ENCODE measurements at places on chromosomes 4 and X.

- DNase-seq = no peak
These were observed 114.3 kb downstream of the AMELX start for GRCh38 chrX:11407331-11408108.

DNA sequence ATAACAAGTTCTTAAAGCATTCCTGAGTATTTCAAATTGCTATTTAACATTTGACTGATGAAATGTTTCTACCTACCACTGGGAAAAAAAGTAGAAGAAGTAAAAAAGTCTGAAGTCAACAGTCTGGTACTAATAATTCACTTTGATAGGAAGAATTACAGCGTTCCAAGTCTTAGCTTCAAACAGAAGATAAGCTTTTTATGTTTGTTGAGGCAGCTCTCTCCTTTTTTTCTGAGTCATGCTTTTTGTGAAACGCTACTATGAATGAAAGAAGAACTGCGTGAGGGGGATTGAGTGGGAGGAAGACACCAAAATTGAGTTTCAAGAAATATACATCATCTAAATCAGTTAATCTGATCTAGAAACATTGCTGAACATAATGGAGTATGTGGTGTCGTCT, 13.0 kb upstream of the KDR start:
- no peak for DNase-seq

DNA sequence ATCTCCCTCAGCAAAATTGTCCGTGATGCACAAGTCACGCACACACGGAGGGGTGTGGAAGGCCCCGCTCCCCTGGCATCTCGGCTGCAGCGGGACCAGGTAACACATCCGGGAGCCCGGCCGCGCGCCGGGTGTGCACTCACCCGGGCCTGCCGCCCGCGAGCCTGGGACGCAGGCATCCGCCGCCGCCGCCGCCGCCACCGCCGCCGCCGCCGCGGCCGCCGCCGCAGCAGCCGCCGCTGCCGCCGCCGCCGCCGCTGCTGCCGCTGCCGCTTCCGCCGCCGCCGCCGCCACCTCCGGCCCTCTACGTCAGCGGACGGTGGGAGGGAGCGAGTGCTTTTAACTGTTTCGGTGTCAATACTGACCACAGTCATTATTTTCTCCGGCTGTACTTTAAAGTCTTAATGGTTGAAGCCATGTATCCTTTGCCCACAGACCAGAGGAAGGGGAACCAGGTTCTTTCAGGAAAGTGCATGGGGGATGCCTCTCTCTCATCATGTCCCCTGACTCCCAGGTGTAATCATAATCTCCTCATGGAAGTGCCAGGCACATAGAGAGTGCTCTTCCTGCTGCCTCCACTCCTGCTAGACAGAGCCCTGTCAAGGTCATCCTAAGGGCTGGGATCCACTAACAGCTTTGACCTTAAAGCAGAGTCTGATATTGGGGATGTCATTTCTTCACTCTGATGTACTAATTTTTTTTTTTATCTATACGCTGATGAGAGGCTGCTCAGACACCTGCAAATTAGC, 38.0 kb downstream of the MAGEE2 start:
- DNase-seq = peak; percentile 70

- no peak for DNase-seq
These were observed 312.2 kb upstream of the DIAPH2 start for GRCh38 chrX:96372313-96373046.

DNA sequence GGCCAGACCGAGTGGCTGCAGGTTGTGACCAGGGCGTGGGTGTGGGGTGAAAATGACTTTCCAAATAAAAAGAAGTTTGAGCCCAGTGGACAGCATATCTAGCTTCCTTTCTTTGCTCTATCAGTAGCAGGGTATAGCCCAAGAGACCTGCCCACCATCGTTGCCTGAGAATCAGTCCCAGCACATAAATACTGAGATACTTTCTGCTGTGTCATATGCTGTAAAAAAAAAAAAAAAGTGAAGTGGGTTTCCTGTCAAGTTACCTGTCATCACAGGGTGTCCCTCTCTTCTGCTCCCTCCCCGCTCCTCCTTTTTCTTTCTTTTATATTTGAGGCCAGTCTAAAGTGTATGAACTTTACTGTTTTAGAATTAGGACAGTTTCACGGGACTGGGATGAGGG, 330.3 kb upstream of the BOD1L1 start:
- no peak for DNase-seq

- DNase-seq = no peak
These were observed 69.6 kb downstream of the EPHA5 start for GRCh38 chr4:65600656-65601055.

- no peak for DNase-seq
These were observed 821 bp downstream of the CXCL8 start for GRCh38 chr4:73741031-73741749.

GRCh38 chrX:95076449-95076848, 1402.4 kb downstream of the FAM133A start:
- no peak for DNase-seq

DNA sequence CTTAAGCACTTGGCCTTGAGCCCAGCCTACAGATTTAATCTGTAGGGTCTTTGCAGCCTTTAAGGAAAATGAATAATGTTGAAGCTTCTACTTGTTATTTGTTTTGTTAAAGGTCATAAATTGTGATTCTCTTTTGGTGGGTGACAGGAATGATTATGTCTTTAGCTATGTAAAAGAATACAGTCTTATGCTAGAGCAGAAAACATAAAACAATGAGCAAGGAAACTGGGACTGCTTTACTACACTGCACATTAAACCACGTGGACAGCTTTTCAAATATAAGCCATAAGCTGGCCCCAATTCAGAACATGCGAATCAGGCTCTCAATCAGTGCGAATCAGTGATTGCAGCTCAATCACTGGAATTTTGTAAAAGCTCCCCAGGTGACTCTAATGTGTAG, 40.9 kb upstream of the TBC1D19 start:
- no peak for DNase-seq

DNA sequence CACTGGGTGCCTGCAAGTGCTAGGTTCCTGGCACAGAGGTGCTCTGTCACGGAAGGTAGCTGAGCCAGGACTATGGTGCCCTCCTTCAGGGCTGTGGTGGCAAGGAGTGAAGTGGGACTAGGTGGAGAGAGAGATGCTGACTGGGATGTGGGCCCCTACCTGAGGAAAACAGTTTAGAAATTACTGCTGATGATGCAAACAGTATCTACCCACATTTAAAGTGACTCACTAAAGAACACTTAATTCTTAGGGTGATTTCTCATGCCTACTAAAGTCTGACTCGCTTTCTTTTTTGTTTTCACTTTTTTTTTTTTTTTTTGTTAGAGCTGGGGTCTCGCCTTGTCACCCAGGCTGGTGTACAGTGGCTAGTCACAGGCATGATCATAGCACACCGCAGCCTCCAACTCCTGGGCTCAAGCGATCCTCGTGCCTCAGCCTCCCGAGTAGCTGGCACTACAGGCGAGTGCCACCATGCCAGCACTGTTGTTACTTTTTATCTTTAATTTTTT, 3.1 kb downstream of the ZNF185 start:
- DNase-seq = no peak

DNA sequence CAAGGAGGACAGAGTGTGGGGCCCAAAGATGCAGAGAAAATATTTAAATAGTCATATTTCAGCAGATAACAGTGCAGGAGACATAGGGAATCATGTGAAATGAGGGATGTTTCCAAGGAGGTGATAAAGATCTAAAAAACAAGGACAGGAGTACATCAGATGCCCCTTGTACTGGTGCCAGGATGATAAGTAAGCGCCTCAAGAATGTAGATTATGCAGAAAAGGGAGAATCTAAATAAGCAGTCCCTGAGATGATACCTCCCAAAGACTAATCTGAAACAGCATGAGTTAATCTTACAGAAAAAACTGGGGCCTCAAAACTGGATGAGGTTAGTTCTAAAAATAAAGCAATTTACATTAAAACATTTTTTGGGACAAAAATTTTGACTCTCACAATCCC, 136.1 kb upstream of the WDFY3 start:
- no peak for DNase-seq

DNA sequence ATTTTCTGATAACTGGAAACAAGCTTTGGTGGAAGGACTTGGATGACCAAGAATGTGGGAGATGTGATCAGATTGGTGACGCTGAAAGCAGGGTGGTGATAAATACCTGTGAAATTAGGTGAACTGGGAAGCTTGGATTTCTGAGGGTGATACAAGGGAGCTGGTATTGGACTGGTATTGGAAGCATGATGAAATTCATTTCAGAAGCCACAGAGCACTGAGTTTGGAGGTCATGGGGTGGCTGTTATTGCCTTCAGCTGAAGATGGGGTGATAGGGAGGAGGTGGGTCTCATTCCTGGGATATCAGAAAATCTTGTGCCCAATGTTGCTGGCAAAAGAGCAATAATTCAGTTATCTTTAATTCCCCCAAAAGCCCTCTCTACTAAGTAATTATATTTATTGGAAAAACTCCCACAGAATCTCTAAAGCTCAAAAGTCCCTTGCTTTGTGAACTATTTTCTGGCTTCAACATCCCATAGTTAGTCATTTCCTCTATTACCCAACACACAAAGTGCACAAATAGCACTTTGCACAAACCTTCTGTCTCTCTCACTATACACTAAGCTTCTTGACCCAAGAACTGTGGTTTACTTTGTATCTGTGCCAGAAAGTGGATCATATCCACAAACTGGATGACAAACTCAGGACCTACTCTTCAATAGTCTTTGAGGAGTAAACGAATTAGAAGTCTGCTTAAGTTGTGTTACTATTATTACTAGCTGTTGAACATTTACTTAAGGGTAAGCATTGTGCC, 23.1 kb upstream of the CAMK2D start:
- no peak for DNase-seq

DNA sequence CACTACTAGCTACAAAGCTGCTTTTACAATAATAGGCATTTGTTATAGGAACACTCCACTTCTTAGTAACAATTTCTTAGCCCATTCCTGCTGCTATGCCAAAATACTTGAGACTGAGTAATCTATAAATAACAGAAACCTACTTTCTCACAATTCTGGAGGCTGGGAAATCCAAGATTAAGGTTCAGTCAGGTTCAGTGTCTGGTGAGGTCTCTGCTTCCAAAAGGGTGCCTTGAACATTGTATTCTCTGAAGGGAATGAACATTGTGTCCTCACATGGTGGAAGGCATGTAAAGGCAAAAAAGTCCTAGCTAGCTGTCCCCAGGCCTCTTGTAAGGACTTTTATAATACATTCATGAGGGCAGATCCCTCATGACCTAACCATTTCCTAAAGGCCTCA, 7.0 kb downstream of the SLC9B1 start:
- DNase-seq = no peak

GRCh38 chr4:149465955-149466354, 349.7 kb downstream of the IQCM start:
- DNase-seq = no peak

- no peak for DNase-seq
These were observed 64.8 kb downstream of the TAB3 start for GRCh38 chrX:30824275-30824674.

GRCh38 chr4:107497054-107497453, 223.0 kb downstream of the PAPSS1 start:
- no peak for DNase-seq

GRCh38 chr4:1015179-1015578, 3.8 kb downstream of the FGFRL1 start:
- DNase-seq = no peak

DNA sequence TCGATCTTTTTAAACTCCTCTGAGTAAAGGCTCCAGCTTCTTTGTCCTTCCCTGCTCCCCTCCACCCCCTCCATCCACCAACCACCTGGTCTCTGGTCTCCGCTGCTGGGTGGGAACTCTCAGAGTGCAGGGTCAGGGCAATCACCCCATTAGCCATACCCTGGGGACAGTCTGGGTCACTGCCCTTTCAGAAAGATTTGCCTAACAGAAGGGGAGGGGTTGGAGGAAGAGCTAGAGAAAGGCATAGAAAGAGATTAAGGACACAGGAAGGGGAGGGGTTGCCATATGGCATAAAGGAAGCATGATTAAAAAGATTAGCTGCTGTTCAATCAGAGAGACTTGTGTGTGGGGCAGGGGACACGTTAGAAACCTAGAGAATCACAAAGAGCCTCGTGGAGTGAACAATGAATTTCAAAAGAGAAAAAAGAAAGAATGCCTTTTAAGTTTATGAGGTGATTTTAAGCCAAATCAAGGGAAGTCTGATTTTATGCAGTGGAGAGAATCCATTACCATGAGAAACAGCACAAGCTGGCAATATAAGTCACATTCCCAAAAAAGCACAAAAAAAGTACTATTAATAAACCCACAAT, 115.5 kb upstream of the ACSL4 start:
- DNase-seq = no peak

DNA sequence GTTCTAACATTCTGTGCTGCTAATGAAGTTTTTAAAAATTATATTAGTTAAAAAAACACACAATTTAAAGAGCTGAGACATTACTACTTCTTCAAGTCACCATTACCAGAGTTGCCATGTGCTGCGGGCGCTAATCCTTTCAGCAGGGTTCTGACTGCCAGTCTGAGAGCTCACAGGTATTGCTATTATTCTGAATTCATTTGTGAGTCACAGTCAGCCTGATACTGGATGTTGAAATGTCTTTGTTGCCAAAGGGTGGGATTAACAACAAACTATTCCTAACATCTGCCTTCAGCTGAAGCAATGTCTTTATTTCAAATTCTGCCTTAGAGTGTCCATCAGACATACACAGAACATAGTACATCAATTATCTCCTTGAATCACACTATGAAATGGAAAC, 197.1 kb upstream of the FGF13 start:
- DNase-seq = no peak

DNA sequence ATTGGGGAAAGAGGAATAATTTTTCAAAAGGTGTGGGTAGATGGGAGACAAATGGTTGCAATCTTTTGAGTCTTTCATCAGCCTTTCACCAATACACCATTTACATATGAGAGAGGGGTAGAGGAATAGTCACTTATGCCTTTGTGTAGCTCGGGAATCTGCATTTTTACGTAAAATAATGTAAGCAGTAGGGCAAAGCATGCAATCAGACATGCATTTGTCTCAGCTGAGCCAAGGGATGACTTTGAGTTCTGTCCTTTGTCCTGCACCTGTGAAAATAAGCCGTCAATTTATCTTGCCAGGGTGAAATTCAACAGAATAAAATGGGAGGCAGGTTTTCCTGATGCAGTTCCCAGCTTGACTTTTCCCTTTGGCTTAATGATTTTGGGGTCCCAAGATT, 1473.4 kb upstream of the TENM3 start:
- no peak for DNase-seq

All from activated effector memory CD4-positive, alpha-beta T cell treated with anti-CD3 and anti-CD28 coated beads, Interleukin-2, amount 50 U/mL, for 16 hours (primary cell).